Upper lobe of right lung (tissue), 1 donor: ENCODE measurements at places on chromosomes 12 and 14.

DNA sequence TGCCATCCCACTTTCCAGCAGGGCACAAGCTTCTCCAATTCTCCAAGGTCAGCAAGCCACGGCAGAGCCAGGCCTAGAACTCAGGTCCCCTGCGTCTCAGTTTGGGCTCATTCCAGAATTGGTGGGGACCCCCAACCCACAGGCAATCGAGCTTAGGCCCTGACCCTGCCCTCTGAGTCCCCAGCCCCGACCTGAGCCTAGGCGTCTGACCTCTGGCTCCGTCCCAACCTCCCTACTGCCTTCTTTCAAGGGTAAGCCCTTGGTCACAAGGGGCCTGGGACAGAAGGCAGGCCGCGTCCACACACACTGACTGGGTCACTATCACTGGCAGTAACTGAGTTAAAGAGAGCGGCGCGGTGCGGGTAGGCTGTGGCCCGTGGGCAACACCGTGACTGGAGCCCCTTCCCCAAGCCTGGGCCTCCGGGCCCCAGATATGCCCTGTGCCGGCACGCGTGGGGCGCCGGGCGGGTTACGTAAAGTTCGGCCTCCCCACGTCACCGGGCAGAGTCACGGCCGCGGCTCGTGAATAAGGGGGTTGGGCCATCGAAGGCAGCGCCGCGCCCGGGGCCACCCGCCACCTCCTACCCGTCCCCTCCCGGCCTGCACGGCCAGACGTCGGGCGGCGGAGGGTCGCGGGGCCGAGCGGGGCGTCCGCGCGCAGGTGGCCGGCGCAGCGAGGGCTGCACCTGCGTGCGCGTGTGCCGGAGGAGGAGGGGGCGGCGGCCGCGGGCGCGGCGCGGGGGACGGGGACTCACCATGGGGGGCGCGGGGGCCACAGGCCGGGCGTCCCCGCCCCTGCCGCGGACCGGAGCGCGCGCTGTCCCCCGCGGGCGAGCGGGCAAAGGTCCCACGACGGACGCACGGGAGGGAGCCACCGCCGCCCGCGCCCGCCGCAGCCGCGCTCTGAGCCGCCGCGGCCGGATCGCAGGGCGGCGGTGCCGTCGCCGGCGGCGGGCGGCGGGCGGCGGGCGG is 516 bp downstream of the ANKRD9 start:
- peak; percentile 86 for DNase-seq

DNA sequence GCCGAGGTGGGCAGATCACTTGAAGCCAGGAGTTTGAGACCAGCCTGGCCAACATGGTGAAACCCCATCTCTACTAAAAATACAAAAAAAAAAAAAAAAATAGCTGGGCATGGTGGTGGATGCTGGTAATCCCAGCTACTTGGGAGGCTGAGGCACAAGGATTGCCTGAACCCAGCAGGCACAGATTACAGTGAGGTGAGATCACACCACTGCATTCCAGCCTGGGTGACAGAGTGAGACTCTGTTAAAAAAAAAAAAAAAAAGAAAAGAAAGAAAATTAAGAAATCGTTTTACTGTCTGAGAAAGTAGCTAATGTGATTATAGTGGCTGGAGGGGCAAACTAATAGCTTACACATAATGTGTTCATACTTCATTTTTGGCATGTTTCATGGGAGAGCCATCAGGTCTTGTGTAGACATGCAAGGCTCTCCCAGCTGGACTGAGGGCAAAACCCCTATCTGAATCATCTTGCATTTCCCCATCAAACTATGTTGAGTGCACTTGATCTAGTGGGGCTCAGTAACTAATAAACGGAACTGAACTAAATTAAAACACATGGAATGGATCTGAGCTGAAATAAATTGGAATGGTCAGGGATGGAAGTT is 16.2 kb downstream of the KIF21A start:
- no peak for DNase-seq

DNA sequence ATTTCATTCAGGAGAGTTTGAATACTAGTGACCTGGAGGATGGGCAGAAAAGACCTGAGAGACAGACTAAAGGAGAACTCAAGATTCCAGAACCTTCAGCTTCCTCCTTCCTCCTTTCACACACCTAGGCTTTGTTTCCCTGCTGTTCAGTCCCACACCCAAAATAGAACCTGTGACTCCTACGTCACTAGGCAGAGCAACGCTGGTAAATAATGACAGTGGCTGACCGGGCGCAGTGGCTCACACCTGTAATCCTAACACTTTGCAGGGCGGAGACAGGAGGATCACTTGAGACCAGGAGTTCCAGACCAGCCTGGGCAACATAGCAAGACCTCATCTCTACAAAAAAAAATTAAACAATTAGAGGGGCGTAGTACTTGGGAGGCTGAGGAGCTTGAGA is 166.4 kb upstream of the FKBP4 start:
- no peak for DNase-seq

DNA sequence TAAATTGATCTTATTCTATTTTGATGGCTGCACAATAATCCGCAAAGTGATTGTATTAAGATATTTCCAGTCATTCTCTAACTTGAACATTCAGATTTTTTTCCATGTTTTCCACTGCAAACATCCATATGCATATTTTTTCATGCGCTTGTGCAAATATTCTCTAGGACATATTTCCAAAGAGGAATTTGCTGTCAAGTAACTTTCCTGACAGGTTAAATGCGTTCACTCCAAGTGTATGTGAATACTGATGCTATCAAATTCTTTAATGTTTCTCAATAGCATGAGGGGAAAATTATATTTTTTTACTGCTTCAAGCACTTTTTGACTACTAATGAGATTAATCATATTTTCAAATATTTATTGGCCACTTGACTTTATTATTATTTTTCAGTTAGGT is 135.3 kb upstream of the LGR5 start:
- DNase-seq = no peak

GRCh38 chr12:113762882-113763816 is 203.0 kb downstream of the RBM19 start:
- no peak for DNase-seq

DNA sequence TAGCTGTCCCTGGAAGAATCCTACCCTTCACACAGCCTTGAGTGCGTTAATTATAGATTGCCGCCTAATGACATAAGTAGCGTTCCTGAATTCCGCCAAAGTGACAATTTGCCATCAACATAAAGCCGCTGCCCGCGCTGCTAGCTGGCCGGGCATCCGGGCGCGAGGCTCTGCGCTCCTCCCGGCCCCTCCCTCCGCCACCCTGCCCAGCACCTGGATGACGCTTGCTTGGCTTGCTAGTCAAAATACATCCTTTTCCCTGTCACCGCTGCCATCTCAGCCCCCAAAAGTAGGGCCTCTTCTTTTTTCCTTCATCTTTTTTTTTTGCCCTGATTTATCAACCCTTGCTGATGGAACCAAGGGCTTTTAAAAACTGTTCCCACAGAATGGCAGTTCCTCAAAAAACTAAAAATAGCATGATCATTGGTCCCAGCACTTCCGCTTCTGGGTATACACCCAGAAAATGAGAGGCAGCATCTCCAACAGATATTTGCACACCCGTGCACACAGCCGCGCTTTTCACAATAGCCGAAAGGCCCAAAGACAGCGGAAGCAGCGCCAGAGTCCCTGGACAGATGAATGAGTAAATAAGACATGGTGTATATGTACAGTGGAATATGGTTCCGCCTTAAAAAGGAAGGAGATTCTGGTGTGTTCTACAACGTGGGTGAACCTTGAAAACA is 235.2 kb downstream of the BCL11B start:
- no peak for DNase-seq

GRCh38 chr14:56413721-56414120 is 165.9 kb upstream of the TMEM260 start:
- DNase-seq = no peak

GRCh38 chr12:70338531-70338930 is 27.6 kb upstream of the KCNMB4 start:
- DNase-seq = no peak

- no peak for DNase-seq
These were observed 4.6 kb downstream of the TMEM120B start for GRCh38 chr12:121717041-121717699.

- peak; percentile 67 for DNase-seq
These were observed at the start of gene SOX5 for GRCh38 chr12:23949348-23950209. TSS of gene SOX5 (minus strand) at chr12:23949670. CDS start at chr12:23949601, 69 bp downstream.

- no peak for DNase-seq
These were observed 493.4 kb upstream of the TMEM132C start for GRCh38 chr12:127773520-127773919.

DNA sequence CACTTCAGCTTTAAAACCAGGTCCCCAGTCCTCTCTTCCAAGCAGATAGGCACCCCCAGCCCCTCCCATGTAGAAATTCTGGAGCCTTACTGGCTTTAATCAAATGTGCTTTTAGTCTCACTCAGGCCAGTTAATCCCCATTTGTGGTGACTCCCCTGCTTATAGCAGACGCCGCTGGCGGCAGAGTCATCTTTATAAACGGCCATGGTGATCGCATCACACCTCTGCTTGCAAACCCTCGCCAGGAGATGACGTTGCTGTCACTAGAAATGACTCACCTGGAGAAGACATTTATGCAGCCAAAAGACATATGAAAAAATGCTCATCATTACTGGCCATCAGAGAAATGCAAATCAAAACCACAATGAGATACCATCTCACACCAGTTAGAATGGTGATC is 369.3 kb downstream of the VRK1 start:
- DNase-seq = no peak

DNA sequence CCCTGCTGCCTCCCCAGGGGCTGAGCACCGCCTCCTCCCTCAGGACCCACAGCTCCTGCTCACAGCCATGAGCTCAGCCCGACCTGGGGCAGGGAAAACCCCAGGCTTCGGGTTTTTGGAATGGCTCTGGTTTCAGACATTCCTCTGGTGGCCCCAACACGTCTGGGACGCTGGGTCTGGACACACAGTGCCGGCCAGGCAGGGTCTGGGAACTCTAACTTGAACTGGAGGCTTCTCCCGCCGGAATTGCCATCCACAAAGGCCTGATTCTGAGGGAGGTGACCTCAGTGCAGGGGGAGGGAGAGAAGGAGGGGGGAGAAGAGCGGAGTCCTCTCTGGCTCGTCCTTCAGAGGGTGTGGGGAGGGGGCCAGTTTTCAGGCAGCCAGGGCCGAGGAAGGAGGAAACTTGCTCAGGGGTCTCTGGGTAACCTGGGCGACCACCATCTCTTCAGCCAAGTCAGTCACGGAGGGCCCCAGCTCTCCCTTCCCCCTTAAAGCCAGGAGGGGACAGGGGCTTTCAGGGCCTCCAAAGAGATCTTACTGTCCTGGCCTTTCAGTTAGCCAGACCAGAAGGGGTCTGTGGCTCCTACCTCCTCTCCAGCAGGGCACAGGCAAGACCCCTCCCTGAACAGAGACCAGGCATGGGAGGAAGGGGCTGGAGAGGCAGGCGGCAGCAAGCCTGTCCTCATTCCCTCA is 19.4 kb downstream of the NCKAP5L start:
- no peak for DNase-seq

DNA sequence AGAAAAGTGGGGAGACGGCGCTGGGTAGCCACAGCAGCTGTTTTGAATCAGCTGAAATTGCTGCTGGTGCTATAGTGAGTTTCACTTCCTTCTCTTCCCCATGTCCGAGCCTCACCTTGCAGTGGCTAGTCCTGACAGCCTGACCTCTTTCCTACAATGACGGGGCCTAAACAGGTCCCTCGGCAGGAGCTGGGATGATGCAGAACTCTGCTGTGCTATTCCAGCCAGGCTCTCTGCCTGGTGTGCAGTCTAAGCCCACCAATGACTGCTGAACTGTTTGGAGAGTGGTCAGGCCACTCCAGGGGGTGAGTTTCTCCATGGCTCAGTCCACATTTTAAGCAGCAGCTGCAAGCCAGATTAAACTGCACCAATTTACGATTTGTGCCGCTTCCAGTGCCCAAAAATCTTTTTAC is 207.3 kb downstream of the TTC7B start:
- DNase-seq = no peak

DNA sequence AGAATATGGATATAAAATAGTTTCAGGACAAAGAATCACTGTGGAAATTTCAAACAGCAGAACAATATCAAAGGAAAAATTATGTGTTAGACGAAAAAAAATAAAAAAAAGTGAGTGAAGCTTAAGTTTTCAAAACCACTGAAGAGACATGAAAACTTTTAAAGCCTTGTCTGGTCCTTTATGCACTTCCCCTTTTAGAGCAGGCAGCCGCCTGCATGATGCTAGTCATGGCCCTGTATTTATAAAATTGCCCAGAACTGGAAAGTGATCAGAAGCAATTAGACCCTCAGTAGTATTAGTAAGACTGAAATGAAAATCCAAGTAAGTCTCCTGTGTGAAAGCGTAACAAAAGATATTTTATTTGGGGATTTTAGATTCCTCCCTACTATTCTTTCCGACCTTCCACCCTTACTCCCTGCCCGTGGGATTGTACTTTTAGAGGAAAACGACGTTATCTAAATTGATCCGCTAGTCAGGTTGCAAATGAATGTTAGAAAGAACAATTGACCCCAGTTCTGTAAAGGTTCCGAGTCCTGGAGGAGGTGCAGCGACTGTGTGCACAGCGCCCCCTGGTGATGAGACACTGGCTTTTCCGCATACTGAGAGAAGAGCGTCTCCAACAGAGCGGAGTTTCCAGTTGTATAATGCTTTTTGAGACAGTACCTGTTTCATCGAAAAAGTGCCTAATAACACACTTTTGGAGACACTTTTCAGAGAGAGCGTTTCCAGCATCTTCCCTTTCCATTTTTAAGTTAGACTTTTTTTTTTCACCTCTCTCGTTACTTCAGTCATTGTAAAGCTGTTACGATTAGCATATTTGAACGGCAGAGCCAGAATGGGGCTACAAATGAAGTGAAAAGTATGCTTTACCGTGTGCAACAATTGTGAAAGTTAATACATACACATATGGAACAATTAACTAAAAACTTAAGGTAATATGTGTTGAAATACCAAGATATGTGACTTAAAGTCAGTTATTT is 12.4 kb downstream of the MGST1 start:
- DNase-seq = peak; percentile 82

DNA sequence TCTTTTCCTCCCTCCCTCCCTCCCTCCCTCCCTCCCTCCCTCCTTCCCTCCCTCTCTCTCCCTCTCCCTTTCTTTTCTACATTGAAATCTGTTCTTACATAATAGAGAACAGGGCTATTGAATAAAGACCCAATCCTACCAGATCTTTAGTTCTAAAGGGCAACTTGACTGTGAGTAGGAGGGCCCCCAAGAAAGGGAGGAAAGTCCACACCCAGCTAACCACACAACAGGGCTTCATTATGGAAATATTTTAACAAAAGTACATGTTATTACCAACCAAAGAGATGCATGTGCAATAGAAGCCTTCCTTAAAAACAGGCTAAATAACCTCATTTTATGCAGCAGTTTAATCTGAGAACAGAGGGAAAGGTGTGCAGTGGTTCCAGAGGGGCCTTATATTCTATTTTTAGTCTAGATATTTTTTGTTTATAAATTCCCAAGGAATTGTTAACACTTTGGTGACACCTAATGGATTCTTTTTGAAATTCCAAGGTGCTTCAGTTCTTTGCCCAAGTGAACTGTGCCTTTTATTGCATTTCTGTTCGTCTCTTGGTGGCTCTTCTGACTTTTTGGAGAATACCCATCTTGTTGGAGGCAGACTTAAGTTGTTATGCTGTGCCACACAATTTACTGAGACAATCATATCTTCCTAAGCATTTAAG is 63.0 kb downstream of the GNS start:
- DNase-seq = no peak

- DNase-seq = no peak
These were observed 1.7 kb upstream of the SELPLG start for GRCh38 chr12:108635201-108635996.
